Forelimb muscle (tissue), 1 donor: ENCODE measurements at places on chromosomes 4 and X.

DNA sequence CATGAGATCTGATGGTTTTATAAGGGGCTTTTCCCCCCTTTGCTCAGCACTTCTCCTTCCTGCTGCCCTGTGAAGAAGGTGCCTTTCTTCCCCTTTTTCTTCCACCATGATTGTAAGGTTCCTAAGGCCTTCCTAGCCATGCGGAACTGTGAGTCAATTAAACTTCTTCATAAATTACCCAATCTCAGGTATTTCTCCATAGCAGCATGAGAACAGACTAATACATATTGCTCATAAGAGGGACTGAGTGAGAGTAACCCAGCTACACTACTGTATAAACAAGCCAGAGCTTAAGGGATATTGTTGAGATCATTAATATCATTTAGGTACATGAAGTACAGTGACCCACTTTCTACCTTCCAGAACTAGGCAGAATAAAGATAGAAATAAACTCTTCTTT lies 102.9 kb downstream of the TEX13A start:
- no peak for DNase-seq

DNA sequence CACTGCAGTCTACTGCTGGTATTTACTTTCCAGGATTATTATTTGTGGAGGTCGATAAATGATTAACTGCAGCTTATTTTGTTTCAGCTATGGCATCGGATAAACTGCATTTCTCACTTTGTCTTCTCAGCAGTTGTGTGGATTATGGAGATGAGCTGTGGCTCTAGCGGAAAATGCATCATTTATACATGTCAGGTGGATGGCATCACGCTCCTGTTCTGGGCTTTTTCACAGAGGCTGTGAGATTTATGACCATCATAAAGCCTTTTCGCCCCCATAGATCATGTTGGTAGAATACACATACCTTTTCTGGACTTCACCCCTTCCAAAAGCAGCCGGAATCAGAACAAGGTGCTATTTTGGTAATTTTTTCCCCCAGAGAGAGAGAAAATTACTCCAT lies 118.8 kb upstream of the MAGEB18 start:
- no peak for DNase-seq

- peak; percentile 32 for DNase-seq
These were observed at the start of gene RBMX2 for GRCh38 chrX:130401415-130402207. Gene RBMX2, plus strand, starts transcription at chrX:130401987. Its CDS starts 46 bp downstream, at chrX:130402033.

DNA sequence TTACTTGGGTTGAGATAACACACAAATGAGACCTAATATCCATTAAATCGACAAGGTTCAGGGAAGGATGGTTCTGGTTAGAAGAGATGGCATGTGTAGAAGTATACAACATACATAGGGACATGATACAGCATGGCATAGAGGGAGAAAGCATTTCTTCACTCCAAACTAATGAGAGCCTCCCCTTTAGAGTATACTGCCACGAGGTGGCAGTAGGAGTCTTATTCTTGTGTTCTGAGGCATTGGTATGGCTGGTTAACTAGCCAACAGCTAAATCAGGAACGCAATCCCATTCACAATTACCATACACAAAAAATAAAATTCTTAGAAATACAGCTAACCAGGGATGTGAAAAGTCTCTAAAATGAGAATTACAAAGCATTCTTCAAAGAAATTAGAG lies 29.1 kb upstream of the TRO start:
- no peak for DNase-seq

DNA sequence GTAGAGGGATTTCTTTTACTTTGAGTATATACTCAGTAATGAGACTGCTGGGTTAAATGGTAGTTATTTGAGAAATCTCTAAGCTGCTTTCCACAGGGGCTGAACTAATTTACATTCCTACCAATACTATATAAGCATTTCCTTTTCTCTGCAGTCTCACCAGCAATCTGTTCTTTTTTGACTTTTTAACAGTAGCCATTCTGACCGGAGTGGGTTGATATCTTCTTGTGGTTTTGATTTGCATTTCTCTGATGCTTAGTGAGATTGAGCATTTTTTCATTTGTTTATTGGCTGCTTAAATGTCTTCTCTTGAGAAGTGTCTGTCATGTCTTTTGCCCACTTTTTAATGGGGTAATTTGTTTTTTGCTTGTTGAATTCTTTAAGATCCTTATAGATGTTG lies 43.3 kb downstream of the SPCS3 start:
- DNase-seq = no peak
